ENCODE measurements at places on chromosomes 2 and 18. TPM values are rescaled to one million over a fixed set of nuclear protein-coding genes. Genes with fewer than 3 reads are reported as not detected.

Gene C2orf80
- total RNA-seq = 38.3 TPM

- DNase-seq = no peak
Measured at GRCh38 chr2:38474021-38474456, 97.0 kb upstream of the ATL2 start.

GRCh38 chr2:53243430-53243829, 524.2 kb upstream of the CHAC2 start:
- DNase-seq = no peak

Gene ATIC
- total RNA-seq = 13.9 TPM

Gene MAP3K19
- total RNA-seq = 0.41 TPM

DNA sequence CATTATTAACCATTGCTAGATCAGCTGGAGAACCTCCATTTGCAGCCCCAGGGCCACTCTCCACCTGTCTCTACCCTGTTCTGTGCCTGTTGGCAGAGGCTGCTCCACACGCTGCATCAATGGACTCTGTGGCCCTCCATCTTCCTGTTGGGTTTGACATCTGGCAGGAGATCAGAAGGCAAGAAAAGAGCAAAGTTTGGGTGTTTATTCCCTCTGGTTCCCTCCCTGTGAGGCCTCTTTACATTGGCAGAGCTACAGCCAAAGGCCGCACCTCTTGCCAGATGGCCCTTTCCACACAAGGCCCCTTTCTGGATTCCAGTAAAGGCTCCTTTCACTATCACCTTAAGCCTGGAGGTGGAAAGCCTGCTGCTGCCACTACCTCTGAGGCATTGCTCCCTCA, 110.9 kb upstream of the RND3 start:
- no peak for DNase-seq

Gene FSIP2
- total RNA-seq = 2.0 TPM

- DNase-seq = no peak
Measured at GRCh38 chr2:64941801-64942200, 47.4 kb upstream of the SLC1A4 start.

Gene ZNF385B
- 7.7 TPM for total RNA-seq

Gene HOXD13
- total RNA-seq = not detected

GRCh38 chr2:122480501-122481243, 725.2 kb downstream of the TSN start:
- DNase-seq = no peak

- no peak for DNase-seq
Measured at GRCh38 chr2:197821550-197822289, 17.3 kb downstream of the PLCL1 start.

Gene LYG2
- total RNA-seq = not detected

- DNase-seq = no peak
Measured at GRCh38 chr2:176138923-176139660, 9.6 kb downstream of the HOXD8 start.

Gene CHMP3
- total RNA-seq = 44.4 TPM

DNA sequence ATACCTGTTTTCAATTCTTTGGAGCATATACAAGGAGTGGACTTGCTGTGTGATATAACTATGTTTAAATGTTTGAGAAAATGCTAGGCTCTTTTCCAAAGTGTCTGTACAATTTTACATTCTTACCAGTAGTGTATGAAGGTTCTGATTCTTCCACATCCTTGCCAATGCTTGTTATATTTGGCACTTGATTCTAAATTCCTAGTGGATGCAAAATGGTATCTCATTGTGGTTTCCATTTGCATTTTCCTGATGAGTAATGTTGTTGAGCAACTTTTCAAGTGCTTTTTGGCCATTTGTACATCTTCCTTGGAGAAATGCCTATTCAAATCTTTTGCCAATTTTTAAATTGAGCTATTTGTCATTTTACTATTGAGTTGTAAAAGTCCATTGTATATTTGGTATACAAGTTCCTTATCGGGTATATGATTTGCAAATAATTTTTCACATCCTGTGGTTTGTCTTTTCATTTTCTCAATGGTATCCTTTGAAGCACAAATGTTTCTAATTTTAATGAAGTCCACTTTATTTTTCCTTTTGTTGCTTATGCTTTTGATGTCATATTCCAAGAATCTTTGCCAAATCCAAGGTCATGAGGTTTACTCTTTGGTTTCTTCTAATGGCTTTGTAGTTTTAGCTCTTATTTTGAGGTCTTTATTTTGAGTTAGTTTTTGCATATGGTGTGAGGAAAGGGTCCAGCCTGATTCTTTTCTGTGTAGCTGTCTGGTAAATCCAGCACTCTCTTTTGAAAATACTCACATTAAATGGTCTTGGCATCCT, 33.2 kb upstream of the CWC22 start:
- no peak for DNase-seq

Gene HOXD8
- not detected for total RNA-seq

DNA sequence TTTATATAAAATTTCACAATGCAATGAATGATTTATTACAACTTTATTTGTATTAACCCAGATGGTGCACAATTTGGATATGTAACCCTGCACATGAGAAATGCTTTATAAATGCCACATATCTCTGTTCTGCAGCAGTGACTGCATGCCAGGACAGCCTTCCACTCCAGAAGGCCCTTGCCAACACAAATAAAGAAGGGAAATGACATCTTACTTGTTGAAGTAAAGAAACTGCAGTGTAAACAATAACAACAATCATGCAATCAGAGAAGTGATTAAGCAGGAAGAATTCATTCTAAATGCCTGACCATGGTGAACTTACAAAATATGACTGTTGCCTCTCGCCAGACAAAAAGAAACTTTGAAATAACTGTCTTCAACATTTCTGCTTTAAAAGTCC, 129.9 kb upstream of the CHST9 start:
- no peak for DNase-seq
